ENCODE measurements at places on chromosomes 13 and 19.

DNA sequence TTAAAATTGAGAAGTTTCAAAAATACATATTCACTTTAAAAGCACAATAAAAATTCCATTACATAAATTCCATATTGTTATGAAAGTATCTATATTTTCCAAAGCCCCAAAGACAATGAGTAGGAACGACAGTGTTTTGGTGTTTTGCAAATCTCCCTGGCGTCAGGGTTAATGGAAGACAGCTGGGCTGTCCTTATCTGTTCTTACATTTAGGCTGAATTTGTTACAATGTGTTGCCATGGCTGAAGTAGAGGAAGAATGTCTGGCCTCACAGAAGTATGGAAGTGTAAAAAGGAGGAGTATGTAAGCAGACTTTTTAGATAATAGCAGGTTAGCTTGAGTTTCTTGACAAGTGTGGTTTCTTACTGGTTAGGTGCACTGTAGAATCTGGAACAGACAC, 124.4 kb upstream of the SPATA13 start:
- DNase-seq, result no peak

GRCh38 chr19:2798733-2799132, 13.4 kb downstream of the THOP1 start:
- no peak for DNase-seq

GRCh38 chr19:53396525-53396868, 1.5 kb downstream of the ZNF765 start:
- no peak for DNase-seq

- no peak for DNase-seq
These were observed 630.0 kb upstream of the MIR17HG start for GRCh38 chr13:90717451-90717936.

GRCh38 chr13:21053231-21053630, 8.2 kb downstream of the LATS2 start:
- DNase-seq, result no peak

DNA sequence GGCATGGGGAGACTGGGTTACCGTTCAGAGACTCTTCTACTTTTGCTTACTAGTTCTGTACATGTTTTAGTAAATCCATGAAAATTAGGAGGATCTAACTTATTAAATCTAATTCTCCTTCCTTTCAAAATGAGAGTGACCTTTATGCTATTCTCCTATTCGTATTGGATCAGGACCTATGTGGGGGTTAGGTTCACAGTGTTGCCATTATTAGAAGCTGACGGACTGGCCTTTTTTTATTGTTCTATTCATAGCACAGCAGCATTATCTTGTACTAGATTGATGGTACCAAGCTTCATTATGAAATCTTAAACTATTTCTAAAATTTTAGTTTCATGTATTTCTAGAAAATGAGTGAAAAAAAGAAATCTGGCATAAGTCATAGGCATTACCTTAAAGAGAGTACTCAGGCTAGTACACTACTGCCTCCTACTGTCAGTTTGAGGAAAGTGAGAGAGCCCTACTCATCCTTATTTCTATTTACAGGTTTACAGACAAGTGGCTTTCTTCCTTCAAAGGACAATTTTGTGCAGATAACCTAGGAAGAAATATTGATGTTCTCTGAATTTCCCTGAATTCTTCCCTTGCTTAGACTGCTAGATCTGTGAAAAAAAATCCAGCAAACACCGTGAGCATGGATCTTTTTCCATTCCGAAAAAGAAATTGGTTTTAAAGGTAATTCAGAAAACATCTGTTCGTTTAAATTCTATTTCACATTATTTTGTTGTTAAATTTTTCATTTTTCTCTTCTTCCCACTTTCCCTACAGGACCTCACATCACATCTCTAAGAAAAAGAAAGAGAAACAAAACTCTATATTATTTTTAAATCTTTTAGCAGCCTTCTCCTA, 485.5 kb downstream of the DIAPH3 start:
- peak; percentile 56 for DNase-seq

DNA sequence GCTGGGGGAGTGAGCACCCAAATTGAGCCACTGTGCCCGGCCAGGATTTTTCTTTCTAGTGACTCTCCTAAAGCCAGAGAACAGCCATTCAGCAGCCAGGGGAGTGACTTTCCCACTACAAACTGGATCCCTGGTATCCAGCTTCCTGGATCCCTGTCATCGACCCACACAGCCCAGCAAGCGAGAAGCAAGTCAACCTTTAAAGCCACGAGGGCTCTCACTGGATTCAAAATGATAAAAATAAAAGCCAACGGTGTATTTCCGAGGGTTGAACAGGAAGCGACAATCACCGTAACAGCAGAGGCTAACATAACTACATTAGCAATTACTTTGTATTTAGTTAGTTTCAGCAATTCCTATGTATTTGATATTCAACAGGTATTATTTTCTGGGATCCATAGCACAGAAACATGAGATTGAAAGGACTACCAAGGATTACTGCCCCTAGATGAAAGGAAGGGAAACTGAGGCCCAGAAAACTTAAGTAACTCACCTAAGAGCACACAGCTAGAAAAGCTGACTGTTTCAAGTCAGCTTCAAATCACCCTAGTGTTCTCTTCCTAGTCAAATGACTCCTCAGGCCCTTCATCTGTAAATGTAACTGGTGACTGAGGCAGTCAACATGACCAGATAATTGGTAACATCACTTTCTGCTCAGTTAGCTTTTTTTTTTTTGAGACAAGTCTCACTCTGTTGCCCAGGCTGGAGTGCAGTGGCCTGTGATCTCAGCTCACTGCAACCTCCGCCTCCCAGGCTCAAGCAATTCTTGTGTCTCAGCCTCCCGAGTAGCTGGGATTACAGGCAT, 2.7 kb downstream of the RFX1 start:
- no peak for DNase-seq

GRCh38 chr13:48741377-48741776, 87.6 kb downstream of the CYSLTR2 start:
- no peak for DNase-seq

- no peak for DNase-seq
These were observed 157.8 kb downstream of the NALCN start for GRCh38 chr13:101258509-101258908.

DNA sequence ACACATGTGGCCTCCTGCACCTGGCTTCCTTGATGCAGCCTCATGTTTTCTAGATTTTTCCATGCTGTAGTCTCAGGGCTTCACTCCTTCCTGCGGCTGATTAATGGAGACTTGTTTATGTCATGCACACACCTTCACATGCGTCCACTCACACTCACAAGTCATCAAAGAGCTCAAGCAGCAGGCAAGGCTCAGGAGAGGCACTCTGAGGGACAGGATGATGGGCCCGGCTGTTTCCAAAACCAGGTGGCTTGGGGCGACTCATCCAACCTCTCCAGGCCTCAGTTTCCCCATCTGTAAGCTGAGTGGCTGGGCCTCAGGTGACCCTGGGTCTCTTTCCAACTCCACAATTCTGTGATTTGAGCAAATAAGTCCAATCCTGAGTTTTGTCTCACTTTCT, 36.9 kb downstream of the RASA3 start:
- DNase-seq, result no peak

- no peak for DNase-seq
These were observed 10.2 kb downstream of the WDFY2 start for GRCh38 chr13:51594432-51594831.

- no peak for DNase-seq
These were observed 679 bp upstream of the CDADC1 start for GRCh38 chr13:49246850-49247642.

DNA sequence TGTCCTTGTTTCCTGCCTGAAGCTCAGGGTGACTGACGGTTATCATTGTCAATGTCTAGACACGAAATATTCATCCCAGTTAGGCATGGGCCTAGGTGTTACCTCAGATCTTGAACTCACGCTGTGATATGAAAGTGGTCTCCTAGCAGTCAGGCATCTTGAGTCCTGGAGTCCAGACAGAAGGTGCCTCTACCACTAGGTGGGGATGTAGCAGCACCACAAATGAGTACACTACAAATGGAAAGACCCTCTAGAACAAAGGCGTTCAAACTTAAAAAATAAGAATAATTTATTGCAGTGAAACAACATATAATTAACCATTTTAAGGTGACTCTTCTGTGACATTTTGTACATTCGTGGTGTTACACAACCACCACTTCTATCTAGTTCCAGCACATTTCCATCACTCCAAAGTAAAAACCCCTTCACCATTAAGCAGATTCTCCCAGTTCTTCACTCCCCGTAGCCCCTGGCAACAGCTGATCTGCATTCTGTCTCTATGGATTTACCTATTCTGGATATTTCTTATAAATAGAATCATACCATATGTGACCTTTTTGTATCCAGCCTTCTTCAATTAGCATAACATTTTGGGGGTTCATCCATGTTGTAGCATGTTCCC, 11.9 kb upstream of the FRY start:
- DNase-seq, result peak; percentile 66

DNA sequence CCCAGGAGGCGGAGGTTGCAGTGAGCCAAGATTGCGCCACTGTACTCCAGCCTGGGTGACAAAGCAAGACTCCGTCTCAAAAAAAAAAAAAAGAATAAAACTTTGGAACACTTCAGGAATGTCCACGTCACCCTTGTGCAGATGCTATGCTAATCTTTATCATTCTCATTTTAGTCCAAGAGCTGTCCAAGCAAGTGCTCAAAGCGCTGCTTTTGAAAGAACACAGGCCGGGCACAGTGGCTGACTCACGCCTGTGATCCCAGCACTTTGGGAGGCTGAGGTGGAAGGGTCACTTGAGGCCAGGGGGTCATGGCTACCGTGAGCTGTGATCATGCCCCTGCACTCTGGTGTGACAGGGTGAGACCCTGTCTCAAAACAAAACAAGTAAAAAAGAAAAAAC, 11.1 kb upstream of the UQCR11 start:
- DNase-seq, result no peak

DNA sequence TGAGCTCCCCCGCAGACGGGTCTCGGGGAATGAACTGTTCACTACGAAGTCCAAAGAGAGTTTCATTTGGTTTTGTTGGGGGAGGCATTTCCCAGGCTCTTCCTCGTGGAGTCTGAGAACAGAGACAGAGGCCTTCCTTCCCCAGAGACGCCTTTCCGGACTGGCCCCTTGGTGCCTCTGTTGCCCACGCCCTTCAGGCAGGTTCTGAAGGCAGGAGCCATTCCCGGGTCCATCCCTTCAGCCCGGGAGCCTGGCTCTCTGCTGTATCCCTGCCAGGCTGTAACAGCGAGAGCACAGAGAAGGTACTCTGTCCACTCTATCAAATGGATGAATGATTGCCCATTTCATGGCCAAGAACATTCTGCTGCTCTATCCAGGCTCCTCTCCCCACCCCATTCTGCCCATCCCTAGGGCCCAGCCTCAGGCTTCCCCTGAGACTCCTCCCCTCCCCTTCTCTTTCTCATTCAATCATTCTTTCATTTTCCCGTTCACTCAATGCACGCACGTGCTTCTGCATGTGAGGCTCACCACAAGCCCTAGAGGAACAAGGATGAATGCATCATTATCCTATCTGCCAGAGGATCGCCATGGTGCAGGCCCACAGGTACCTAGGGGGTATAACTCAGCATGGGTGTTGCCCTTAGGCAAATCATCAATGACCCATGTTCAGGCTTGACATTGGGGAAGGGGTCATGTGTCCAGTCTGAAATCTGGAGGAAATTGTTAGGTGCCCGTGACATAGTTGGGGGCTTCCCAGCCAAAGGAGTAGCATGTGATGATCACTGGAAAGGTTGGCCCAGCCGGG, 298.6 kb downstream of the ZNF536 start:
- DNase-seq, result no peak

DNA sequence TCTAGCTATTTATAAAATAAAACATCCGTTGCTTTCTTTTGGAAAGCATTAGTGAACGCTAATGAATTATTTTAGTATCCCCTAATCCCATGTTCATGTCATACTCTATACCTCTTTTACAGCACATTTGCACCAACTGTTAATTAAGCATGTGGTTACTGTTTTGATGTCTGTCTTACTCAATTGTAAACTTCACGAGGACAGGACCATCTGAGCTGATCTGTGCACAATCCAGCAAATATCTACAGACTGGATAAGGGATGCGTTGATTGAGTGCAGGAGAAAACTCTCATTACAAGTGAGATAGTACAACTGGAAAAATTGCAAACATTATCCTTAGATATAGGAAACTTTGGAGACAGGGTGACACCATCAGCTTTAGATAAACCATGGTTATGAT, 201.1 kb downstream of the PCDH20 start:
- no peak for DNase-seq

Data from NCI-H524 (cell line).